Bronchial epithelial cell (primary cell): ENCODE measurements at places on chromosomes 2 and 18.
A peak's percentile ranks its signal among the peaks of the same experiment; 100 is the strongest.

DNA sequence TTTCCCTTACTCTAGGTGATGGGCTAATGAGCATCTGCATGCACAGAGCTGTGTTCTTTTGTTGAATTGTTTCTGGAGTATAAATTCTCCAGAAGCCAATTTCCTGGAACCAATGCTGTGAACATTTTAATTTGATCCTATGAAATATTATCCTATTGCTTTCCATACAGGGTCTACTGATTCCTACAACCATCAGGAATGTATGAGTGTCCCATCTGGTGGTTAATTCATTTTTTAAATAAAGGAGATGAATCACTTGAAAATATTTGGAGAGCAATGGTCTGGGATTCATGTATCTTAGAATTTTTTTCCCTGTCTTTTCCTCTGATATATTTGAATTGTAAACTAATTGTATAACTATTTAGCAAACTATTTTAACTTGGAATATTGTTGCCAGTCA, 14.0 kb downstream of the KIF5C start:
- no peak for DNase-seq

GRCh38 chr18:34358923-34359322, 134.2 kb upstream of the NOL4 start:
- no peak for DNase-seq

- DNase-seq, result peak; percentile 98
Observed at GRCh38 chr2:171225302-171225980, 64.7 kb upstream of the TLK1 start.

GRCh38 chr2:19686439-19686838, 215.3 kb downstream of the TTC32 start:
- no peak for DNase-seq

GRCh38 chr2:152031747-152032306, 67.0 kb downstream of the CACNB4 start:
- no peak for DNase-seq

- no peak for DNase-seq
Observed at GRCh38 chr2:239057533-239057932, 209.6 kb downstream of the TWIST2 start.

- DNase-seq, result no peak
Observed at GRCh38 chr2:70944111-70944690, 8.5 kb downstream of the ATP6V1B1 start.

- no peak for DNase-seq
Observed at GRCh38 chr2:96251721-96252292, 14.0 kb downstream of the TMEM127 start.

DNA sequence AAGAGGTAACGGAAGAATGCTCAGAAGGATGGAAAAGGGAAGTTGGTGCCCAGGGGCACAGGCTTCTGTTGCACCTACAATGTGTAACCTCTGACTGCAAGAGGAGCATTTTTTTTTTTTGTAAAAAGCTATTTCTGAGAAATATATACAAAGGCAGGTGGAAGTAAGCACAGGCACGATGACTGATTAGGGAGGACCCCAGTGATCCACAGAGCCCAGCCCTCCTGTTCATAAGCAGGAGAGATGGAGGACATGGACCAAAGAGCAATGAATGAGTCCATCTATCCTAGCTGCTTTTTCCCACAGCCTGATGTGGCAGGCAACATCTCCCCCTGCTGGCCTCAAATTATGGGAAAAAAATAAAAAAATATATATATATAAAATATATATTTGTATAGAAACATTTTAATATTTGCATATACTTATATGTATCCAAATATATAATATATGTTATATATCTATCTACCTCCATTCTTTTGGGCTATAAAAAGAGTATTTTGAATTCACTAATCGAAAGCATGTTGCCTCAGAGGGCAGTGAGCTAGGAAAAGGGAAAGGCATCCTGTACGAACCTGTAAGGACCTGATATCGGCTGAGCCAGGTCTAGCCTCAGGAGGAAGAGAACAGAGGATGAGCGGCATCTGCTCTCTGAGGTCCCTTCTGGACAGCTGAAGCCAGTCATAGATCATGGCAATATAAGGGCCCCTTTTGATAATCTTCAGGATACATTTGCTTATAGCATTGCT, 166.0 kb upstream of the STK17B start:
- peak; percentile 18 for DNase-seq

- DNase-seq, result peak; percentile 5
Observed at GRCh38 chr2:192585418-192585817, 390.7 kb upstream of the TMEFF2 start.

DNA sequence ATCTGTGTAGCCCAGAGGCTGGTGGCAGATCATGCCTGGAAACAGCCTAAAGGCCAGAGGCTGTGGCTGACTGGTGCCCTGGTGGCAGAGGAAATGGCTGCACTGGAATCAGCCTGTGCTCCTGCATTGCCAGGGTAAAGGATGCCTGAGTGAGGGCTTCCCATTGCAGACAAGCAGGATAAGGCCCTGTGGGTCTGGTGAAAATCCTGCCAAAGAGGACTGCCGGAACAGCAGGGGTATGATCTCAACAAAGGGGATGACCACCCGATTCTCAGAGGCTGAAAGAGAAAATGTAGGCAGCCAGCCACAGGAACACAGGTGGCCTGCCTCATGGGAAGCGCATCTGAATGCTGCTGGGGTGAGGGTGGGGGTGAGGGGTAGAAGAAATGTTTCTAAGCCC, 48.2 kb downstream of the FBXO48 start:
- no peak for DNase-seq

- DNase-seq, result peak; percentile 15
Observed at GRCh38 chr2:162212366-162212765, 30.9 kb downstream of the FAP start.

GRCh38 chr18:38690626-38691025, 1125.0 kb upstream of the CELF4 start:
- no peak for DNase-seq

GRCh38 chr2:224395620-224396390, 6.1 kb downstream of the FAM124B start:
- DNase-seq, result no peak

GRCh38 chr2:15112216-15112615, 448.9 kb downstream of the NBAS start:
- DNase-seq, result peak; percentile 14

DNA sequence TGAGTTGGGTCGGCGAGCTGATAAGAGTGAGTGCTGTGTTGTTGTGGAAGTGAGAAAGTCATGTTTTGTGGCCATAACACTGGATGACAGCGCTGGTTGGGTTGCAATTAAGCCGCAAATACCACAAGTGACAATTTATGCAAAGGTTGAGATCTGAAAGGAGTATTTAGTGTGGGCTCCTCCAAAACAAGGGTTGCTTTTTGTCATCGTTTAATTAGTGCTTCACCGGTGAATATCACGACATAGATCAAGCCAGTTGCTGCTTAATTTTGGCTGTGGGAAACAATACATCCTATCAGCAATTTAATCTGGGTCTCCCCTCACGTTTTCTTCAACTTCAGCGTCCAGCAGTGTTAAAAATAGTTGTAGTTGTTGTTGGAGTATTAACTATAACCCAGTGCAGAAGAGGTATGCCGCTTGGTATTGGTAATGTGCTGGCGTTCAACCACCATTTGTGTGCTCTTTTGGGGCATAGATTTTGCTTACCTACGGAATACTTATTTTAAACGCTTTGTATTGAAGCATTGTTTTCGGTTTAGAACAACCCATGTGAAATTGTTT, 662 bp downstream of the ACVR2A start:
- DNase-seq, result peak; percentile 31

DNA sequence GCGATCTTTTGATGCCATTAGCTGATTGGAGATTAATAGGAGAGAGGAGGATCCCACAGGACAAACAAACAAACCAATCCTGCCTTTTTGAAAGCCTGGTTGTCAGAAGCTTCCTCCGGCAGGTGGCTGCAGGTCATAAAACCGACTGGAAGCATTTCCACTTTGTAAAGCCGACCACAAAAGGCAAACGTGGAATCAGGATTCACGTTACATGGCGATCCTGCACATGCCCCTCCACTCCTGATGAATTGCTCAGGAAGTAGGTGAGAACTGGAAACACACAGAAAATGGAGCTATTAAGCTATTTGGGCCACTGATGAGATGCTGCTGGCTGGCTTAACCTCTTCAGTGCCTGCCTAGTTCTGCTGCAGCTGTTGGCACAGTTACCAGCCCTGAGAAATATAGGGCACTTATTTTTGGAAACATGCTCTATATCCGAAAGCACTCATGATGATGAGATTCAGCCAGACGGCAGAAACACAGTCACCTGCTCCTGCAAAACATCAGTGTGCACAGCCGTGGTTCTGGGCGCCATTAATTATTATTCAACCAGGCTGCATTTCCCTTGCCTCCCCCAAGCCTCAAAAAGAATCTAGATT, 110.3 kb upstream of the ST6GAL2 start:
- no peak for DNase-seq

- peak; percentile 52 for DNase-seq
Observed at GRCh38 chr2:175837046-175837445, 165.0 kb downstream of the LNPK start.

DNA sequence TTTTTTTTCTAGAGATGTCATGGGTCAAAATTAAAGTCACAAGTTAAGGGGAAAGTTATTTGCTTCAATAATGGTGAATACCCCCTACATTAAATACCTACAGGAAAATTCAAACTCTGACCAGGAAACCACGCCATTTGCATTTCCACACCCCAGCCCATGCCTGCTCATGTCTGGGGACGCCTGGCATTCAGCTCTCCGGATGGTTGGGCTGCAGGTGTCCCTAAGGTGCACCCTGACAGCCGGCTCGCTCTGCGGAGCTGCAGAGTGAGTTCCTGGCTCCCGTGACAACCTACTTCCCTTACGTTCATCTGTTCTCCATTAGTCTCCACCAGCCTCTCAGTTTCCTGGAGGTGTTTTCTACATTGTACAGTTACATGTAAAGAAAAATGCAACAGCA, 122.7 kb upstream of the RIOK3 start:
- no peak for DNase-seq
